ENCODE measurements at places on chromosomes 7 and 10. TPM values are rescaled to one million over a fixed set of nuclear protein-coding genes. Genes with fewer than 3 reads are reported as not detected.

DNA sequence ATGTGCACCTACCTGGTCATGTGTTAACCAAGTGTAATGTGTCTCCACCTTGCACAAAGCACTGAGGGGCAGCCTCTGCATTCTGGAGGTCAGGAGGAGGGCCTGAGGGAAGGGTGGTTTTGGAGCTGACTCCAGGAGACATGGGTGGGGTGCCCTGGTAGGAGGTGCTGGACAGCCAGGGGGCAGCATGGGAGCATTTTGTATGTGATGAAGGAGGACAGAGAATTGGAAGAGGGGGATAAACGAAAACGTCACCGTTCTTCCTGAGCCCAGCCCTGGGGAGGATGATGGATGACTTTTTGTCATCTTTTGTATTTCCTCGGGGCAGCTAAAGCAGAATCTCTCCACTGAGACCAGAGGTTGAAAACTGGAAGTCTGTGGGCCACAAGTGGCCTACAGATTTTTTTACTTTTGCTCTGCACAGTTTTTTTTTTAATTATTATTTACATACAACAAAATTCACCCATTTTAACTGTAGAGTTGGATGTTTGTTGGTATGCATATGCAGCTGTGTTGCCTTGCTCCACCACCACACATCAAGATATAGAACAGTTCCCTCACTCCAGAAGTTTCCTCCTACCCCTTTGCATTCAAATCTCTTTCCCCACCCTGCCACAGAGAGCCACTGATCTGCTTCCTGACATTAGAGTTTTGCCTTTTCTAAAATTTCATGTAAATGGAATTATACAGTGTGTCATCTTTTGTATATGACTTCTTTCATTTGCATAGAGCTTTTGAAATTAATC is 242.5 kb downstream of the VTI1A start:
- no peak for DNase-seq

GRCh38 chr7:110909117-110909516 is 181.8 kb upstream of the LRRN3 start:
- DNase-seq, result no peak

- DNase-seq, result peak; percentile 13
Observed at GRCh38 chr10:1157615-1157933, 101.4 kb downstream of the WDR37 start.

- no peak for DNase-seq
Observed at GRCh38 chr10:103423748-103424147, 27.3 kb downstream of the PDCD11 start.

GRCh38 chr7:29154076-29154475 is 7.7 kb upstream of the CPVL start:
- no peak for DNase-seq

GRCh38 chr10:45354261-45354660 is 19.8 kb upstream of the ALOX5 start:
- no peak for DNase-seq

GRCh38 chr7:93551063-93551895 is 23.2 kb downstream of the CALCR start:
- DNase-seq, result no peak

DNA sequence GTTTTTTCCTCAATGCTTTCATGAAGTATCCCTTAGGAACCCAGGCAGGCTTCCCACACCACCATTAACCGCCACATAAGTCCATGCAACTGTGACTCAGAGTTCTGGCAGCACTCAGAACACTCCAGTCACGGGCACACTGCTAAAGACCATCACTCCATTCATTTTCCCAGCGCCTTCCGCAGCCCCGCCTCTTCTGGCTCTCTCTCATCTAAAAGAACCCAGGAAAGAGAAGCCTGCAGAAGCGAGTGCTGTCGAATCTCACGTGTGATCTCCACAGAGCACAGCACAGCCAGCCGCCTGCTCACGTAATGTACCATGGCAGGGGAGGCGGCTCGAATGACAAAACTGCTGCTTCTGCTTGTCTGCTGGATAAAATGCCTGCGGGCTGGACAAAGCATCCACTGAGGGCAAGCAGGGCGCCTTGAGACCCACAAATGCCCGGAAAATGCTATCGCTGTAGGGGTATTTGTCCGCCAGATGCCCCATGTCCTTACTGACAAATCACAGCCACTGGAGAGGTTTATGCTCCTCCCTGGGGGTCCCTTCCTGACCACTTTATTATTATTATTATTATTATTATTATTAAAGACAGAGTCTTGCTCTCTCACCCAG is 1.8 kb downstream of the PSMG3 start:
- no peak for DNase-seq

The CAV1 gene
- 0.95 TPM for total RNA-seq

GRCh38 chr10:4176500-4177281 is 391.7 kb upstream of the KLF6 start:
- DNase-seq, result no peak

- DNase-seq, result no peak
Observed at GRCh38 chr10:42549851-42550250, 88.5 kb downstream of the ZNF33B start.

GRCh38 chr7:1288390-1288995 is 55.8 kb downstream of the UNCX start:
- DNase-seq, result no peak

- no peak for DNase-seq
Observed at GRCh38 chr7:77747718-77748117, 50.5 kb downstream of the TMEM60 start.

DNA sequence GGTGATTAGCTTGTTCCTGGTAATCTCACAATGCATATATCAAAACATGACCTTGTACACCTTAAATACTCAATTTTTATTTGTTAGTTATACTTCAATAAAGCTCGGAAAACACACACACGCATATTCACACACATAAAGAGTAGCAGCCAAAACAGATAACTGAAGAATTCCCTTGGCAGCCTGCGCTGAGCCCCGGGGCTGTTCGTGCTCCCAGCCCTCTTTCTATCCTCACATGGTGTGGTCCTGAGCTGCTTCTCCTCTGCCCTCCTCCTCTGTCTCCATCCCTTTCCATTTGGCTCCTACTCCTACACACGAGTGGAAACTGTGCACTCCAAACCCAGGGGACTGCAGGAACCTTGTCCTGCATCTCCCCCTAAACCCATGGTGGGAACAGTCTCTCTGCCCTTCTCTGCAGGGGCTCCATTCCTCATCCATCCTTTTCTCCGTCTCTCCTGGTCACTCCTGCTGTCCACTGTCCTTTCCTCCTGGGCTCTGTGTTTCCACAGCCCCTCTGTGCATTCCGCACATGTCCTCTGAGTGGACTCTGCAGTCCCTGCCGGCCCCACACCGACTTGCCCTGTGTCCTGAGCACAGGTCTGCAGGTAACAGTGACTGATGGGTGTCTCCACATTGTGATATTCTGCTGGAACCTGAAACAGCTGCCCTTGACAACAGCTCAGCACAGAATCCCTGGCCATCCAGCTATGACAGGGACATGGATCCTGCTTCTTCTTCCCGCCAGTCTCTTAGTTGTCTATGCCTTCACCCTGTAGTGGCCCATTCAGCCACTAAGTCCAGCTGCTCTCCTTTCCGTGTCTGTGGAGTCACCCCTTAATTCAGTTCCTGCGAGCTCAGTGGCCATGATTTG is 216.8 kb upstream of the ZNF32 start:
- no peak for DNase-seq

The CCAR1 gene
- total RNA-seq, result 79.4 TPM

GRCh38 chr7:140689199-140690152 is 7.0 kb upstream of the NDUFB2 start:
- no peak for DNase-seq

- DNase-seq, result no peak
Observed at GRCh38 chr7:116547347-116547746, 22.5 kb downstream of the CAV1 start.

The NCOA4 gene
- 62.0 TPM for total RNA-seq

DNA sequence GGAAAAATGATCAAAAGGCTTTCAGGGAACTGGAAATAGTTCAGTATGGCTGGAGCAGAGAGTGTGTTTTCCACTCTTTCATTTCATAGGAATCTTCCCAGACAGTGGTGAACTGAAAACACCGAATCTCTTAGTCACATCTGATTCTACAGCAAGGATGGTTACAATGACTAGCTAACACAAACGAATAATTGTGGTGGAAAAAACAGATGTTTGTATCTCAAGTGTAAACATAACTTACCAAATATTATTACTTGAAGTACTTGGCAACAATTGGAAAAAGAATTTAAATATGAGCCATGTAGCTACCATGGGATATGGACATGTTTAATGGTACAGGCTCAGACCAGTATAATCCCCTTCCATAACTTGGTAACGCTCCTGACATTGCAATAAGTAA is 21.1 kb upstream of the BPGM start:
- no peak for DNase-seq

The TSPAN15 gene
- 6.2 TPM for total RNA-seq

The GIMAP6 gene
- total RNA-seq, result 160 TPM

- no peak for DNase-seq
Observed at GRCh38 chr10:121098211-121098610, 247.0 kb downstream of the WDR11 start.

- no peak for DNase-seq
Observed at GRCh38 chr7:25779002-25779546, 372.9 kb upstream of the NFE2L3 start.

- no peak for DNase-seq
Observed at GRCh38 chr7:70645876-70646351, 486.0 kb upstream of the GALNT17 start.

DNA sequence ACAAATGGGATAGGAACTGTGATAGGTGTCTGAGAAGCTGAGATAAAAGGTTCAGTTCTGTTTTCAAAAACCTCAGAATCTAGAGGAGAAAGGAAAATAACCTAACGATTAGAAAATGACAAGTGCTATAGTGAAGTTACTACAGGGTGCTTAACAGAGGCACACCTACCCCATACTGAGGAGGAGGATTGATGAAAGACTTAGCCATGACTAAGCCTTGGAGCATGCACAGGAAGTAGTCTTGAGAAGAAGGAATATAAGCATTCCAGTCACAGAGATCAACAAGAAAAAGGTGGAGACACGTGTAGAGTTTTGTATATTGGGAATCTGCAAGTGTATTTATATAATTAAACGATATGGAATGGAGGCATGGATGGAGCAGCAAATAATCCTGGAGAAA is 1225.5 kb upstream of the CELF2 start:
- no peak for DNase-seq

GRCh38 chr7:20417260-20417659 is 86.6 kb downstream of the ITGB8 start:
- DNase-seq, result no peak

- no peak for DNase-seq
Observed at GRCh38 chr7:136353287-136353686, 376.1 kb upstream of the MTPN start.

DNA sequence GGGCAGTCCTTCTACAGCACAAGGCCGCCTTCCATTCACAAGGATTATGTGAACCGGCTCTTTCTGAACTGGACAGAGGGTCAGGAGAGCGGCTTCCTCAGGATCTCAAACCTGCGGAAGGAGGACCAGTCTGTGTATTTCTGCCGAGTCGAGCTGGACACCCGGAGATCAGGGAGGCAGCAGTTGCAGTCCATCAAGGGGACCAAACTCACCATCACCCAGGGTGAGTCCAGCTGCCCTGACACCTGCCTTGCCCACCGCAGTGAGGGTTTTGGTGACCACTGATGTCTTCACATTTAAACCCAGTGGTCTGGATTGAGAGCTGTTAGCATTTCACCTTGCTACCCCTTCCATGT is 918 bp downstream of the PILRB start:
- no peak for DNase-seq

DNA sequence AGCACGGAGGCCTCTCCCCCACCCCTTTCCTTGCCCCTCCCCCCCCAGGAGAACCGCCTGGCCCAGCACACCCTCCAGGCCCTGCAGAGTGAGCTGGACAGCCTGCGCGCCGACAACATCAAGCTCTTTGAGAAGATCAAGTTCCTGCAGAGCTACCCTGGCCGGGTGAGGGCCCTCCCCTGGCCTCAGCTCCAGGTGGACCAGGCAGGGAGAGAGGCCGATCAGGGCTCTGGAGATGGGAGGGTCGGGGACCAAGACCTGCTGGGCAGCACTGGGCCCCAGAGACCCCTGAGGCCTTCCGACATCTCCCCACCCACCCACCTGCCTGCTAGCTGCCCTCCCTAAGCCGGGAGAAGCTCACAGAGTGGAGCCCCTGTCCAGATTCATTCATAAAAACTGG is 8.8 kb upstream of the SH2B2 start:
- no peak for DNase-seq

DNA sequence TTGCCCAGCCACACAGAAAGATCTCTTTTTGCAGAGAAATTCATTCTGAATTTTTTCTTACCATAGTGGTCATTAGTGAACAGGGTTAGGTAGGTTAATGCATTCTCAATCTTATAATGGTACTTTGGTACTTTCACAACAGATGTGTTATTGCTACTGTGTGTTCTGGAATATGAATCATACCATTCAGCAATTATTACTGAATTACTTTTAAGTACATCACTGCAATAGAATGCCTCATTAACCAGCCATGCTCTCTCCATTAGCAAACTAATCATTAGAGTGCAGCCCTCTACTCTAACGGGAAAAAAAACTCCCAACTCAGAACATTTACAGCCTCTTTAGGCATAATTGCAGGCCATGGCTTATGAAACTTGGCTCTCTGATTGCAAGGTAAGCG is 102.1 kb downstream of the DOCK4 start:
- no peak for DNase-seq

The TDRD1 gene
- 0.13 TPM for total RNA-seq

DNA sequence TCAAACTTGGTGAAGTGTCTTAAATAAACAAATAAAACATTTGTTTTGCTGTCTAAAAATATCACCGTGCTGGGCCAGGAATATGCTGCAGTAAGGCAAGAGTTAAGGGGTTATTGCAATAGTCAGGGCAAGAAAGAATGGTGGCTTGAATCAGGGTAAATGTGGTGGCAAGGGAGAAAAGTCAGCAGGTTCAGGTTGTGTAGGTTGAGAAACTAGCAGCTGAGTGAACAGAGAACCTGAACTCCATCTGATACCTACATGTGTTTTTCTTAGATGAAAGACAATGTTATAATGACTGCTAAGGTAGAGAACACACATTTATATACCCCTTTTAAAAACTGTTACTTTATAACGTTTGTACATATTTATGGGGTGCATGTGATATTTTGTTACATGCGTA is 28.7 kb downstream of the OTUD1 start:
- no peak for DNase-seq

DNA sequence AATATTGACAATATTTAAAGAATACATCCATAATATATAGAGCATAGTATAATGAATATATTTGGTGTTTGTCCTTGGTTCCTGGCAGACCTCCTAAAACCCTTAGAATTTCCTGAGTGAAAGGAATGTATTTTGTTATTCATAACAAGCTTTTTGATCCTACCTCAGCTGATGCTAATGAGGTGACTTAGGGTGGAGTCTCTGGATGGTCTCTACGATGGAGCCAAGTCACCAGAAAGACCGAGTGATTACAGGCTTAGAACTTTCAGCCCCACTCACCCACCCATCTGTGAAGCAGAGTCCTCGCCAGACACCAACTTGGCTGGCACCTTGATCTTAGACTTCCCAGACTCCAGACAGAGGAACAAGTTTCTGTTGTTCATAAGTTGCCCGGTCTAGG is 35.9 kb downstream of the UPF2 start:
- DNase-seq, result no peak

DNA sequence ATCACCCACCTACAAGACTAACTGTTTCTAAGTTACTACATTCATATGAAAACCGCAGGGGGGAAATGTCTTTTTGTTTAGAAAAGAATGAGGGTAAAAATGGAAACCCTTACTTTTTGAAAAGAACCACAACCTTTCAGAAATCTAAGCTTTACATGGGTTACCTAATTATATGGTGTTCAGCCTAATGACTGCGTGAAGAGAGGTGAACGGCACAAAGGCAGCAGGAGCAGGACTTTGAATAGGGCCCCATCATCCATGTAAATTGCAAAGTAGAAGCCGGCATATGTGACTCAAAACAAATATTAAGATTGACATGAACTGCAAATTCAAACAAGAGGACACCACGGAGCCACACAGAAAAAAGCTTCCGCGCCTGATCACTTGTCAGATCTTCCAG is 25.1 kb downstream of the NEBL start:
- DNase-seq, result no peak
